T47D (cell line): ENCODE measurements at places on chromosomes 4 and X.

DNA sequence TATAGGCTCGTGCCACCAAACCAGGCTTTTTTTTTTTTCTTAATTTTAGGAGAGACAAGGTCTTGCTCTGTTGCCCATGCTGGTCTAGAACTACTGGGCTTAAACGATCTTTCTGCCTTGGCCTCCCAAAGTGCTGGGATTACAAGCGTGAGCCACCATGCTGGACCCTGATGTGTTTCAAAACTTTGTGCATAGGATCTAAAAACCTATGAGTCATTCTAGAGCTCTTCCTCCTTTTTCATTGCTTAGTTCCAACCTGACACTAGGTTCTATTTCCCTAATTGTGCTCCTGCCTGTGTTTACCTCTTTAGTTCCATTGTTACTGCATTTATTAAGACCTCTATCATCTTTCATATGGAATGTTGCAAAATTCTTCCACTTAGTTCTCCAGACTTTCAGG is 57.3 kb downstream of the HPGD start:
- DNase-seq, result no peak

DNA sequence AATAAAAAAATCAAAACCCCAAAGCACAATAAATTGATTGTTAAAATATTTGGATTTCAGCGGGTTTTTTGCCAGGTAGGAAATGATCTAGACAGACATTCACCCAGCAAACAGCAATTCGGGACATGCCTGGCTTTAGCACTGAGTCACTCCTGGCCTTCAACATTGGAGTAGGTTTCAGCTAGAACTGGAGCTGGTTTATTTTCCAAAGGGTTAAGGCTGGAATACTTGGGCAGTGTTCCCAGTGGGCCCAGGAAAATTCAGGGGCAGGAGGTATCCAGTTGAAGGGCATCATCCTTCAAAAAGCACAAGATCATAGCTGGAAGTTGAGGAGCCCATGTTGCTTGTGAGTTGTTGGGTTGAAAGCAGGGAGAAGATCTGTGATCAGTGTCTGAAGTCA is 41.0 kb downstream of the TXLNG start:
- DNase-seq, result no peak

- no peak for DNase-seq
These were observed 3.7 kb downstream of the STATH start for GRCh38 chr4:69999420-69999819.

GRCh38 chr4:52595001-52595400 is 64.1 kb downstream of the USP46 start:
- no peak for DNase-seq

- no peak for DNase-seq
These were observed 17.8 kb upstream of the ARSJ start for GRCh38 chr4:113997206-113997605.
